ENCODE measurements at places on chromosomes 3 and 15. TPM values are rescaled to one million over a fixed set of nuclear protein-coding genes. Genes with fewer than 3 reads are reported as not detected.
A peak's percentile ranks its signal among the peaks of the same experiment; 100 is the strongest.

The CDC25A gene
- polyA plus RNA-seq, result 5.3 TPM

The TP63 gene
- 0.07 TPM for polyA plus RNA-seq

DNA sequence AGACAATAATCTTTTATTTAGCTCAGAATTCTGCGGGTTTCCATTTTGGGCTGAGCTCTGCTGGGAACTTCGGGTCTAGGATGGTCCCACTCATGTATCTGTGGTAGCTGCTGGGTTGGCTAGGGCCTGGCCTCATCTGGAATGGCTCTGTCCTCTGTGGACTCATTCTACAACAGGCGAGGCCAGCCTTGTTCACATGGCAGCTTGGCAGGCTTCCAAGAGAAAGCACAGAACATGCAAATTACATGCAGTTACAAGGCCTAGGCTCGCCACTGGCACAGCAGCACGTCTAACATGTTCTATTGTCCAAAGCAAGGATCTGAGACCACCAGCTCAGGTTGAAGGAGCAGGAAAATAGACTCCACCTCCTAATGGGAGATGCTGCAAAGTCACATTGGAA lies 431.4 kb downstream of the PDCD6IP start:
- no peak overlapping the region for H3K27ac ChIP-seq
- no peaks in the 10 kb centered on the region for H3K36me3 ChIP-seq
- H3K4me1 ChIP-seq, result no peaks in the 10 kb centered on the region
- H3K4me3 ChIP-seq, result no peak overlapping the region
- no peaks in the 10 kb centered on the region for H3K27me3 ChIP-seq
- DNase-seq, result peak; percentile 63

DNA sequence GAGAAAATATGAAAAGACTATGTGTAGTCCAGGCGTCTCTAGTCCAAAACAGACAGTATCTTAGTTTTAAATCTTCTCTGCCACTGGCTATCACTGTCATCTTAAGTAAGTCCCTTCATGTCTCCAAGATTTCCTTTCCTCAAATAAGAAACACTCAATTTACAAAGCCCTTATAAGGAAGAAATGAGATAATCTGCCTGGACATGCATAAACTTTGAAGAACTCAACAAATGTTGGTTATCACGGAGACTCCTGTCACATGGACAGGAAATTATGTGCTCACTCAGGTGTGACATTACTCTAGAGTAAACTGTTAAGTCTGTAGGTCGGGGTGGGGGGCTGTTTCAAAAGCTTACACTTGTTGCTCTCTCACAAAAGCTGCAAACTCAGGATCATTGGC lies 91.9 kb downstream of the IMPG2 start:
- H3K27me3 ChIP-seq, result no peaks in the 10 kb centered on the region
- no peak for DNase-seq
- H3K4me3 ChIP-seq, result no peak overlapping the region
- H3K27ac ChIP-seq, result no peak overlapping the region
- no peaks in the 10 kb centered on the region for H3K36me3 ChIP-seq

GRCh38 chr15:58148120-58148519 lies 9.9 kb downstream of the AQP9 start:
- no peak for DNase-seq
- peaks cover 3% of the 10 kb centered on the region for H3K27me3 ChIP-seq
- no peaks in the 10 kb centered on the region for H3K4me1 ChIP-seq
- H3K4me3 ChIP-seq, result no peak overlapping the region

DNA sequence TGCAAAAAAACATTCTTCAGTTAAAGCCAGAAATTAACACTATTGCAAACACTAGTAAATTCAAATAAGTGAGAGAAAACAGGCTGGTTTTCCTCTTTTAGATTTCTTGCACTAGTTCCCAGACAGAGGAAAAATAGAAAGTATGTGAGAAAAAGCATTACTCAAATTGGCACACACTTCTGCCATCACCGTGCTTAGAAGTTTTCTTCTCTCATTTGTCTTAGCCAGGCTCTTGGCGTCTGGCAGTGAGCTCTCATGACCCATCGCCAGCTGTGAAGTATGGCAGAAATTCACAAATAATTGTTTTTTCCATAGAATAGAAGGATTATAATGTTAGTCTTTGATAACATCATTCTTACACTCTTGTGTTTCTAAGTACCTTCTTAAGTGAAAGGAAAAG lies 515.9 kb downstream of the GBE1 start:
- H3K36me3 ChIP-seq, result no peaks in the 10 kb centered on the region
- no peak for DNase-seq
- H3K4me1 ChIP-seq, result peaks cover 11% of the 10 kb centered on the region
- H3K4me3 ChIP-seq, result no peak overlapping the region

Measured in large intestine (tissue), 12 donors.